T-helper 9 cell (primary cell): ENCODE measurements at places on chromosomes 1 and 21.

GRCh38 chr1:180255536-180256340 is 25.7 kb downstream of the LHX4 start:
- DNase-seq: no peak

DNA sequence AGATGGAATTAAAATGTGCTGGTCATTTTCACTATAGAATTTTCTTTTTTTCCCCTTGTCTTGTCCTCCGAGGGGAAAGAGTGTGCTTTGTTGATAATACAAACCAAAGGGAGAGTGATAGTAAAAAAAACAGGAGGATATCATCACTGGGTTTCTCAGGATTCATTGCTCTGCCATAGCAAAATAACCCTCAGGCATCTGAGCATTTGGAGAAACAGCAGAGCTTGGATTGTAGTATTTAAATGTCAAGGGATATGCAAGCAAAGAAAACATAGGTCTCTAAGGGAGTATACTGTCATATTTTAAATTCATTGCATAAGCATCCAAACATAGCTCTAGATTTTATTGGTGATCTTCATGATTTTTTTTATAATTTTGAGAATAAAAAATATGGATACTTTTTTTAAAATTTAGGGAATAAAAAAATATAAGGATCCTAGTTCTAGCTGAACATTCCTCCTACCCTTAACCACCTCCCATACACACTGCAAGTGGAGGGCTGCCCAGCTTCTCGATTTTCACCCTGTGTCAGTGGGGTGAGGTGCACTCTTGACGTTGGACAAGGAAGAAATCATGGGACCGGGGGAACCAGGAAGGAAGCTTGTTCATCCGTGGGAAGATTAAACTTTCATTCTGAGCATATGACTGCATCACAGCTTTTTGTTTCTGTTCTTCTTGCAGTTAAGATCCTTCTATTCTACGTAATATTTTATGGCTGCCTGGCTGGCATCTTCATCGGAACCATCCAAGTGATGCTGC is 4.4 kb downstream of the ATP1B1 start:
- no peak for DNase-seq

DNA sequence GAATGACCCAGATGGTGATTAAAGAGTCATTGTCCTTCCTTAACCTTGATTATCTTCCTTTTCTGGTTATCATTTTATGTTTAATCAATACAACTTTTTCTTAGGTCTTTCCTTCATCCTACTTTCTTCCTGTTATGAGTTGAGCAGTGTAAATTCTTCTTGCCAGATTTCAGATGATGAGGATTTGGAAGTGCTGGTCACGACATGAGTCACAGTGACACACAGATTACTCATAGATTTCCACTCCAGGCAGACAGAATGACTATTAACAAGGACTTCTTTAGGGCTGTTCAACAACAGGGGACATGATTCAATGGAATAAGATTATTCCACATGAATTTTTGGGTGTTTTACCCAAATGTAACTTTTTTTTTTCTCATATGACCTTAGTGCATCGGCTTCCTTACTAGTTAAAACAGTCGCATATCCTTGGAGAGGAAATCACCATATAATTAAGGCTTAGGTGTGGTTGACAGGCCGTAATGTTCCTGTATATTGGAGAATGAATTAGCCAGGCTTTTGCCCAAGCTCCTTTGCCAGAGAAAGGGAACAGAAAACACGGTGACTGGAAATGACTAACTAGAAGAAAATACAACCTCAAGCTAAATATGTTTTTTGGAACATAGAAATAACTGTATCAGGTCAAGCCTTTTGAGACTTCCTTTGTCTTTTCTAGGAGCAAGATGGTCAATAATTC is 44.2 kb downstream of the PRRX1 start:
- DNase-seq: no peak

GRCh38 chr1:22500471-22500870 is 48.8 kb downstream of the ZBTB40 start:
- DNase-seq: no peak

DNA sequence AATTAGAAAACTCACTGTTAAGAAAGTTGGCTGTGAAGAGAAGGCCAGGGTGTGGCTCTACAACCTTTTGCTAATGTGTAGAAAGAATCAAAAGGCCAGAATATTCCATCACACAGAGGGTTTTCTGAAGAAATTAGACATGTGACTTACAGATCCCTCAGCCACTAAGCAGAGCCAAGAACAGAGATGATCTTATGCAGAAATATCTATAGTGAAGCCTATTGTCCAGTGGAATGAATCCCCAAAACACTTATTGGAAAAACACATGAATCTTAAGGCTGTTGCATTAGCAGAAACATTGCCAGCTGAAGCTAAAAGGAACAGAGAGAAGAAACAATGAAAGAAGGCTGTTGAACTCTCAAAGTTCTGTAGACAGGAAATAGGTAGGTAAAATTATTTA is 979.2 kb downstream of the MRPL39 start:
- no peak for DNase-seq

GRCh38 chr1:33379631-33380354 is 51.1 kb downstream of the PHC2 start:
- no peak for DNase-seq

DNA sequence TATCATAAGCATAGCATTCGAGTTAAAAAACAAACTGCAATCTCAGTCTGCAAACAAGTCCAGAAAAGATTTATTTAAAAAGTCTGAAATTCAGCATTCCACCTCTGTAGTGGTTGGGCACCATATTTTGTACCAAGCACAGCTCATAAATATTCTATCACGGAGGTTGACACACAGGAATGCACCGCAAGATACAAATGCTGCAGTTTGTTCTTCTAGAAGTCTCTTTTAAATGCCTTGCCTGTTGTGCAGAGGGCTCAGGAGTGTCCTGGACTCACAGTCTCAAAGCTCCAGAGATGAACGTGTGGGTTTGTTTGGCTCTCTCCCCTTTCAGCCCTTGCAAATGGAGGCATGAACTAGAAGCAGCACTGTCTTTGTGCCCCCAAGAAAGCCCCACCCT is 212.4 kb upstream of the USP24 start:
- no peak for DNase-seq

DNA sequence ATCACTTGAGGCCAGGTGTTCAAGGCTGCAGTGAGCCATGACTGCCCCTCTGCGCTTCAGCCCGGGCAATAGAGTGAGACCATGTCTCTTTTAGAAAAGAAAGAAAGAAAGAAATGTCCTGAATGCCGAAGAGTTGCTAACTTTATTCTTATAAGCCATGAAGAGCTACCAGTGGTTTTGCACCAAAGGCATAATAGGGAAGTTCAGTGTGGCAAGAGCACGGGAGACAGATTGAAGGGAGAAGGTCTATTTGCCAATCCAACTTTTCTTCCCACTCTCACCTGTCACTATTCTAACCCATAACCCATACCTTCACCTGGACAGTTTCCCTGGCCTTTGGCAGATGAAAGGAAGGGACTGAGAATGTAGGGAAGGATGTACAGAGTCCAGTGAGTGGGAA is 4.4 kb upstream of the PEA15 start:
- DNase-seq: no peak

DNA sequence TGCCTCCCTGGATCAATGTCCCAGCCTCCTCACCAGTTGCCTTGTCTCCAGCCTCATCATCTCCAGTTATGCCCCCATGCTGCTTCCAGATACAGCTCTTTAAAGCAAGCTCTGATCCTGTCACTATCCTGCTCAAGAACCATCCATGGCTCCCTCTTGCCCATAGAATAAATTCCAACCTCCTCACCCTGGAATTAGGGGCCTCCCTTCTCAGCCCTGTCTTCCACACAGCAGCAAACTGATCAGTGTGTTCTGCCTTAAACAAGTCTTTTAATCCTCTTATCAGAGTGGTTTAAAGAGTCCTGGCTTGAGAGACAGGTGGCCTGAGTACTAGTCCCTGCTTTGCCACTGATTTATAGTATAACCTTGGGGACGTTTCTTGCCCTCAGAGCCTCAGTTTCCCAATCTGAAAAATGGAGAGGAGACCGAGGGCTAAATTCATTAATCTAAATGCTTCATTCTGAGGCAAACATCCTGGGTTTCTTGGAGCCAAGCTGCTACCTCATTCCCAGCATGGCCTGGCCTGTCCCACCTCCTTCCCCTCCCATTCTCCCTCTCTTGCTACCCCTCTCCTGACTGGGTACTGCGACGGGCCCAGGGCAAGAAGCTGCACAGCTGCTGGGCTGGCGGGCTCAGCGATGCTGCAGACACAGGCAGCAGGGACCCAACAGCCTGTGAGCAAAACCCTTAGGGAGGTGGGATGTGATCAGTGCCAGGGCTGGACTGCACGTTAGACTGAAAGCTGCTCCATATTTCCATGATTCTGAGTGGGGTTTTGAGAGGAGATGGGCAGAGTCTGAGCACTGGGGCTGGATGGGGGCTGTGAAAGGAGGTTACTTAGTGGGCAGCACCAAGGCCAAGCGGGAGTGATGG is 221.4 kb downstream of the PTPRU start:
- no peak for DNase-seq

- peak; percentile 16 for DNase-seq
Observed at GRCh38 chr1:26161415-26162219, 2.7 kb downstream of the FAM110D start.

DNA sequence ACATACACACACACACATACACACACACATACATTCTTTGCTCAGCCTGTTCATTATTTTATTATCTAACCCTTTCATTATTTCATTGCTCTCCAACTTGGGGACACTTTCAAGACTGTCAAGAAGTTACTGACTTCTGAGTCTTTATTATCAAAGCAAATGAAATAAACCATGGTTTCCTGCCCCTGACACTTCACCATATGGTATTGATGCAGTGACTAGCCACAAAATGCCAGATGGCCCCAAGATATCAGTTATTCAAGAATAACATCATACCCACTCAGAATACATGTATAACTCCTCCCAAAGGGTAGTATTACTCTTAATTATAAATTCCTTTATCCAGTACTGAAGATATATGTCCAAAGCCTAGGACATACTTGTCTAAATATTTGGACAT is 197.3 kb downstream of the MRPL39 start:
- no peak for DNase-seq

DNA sequence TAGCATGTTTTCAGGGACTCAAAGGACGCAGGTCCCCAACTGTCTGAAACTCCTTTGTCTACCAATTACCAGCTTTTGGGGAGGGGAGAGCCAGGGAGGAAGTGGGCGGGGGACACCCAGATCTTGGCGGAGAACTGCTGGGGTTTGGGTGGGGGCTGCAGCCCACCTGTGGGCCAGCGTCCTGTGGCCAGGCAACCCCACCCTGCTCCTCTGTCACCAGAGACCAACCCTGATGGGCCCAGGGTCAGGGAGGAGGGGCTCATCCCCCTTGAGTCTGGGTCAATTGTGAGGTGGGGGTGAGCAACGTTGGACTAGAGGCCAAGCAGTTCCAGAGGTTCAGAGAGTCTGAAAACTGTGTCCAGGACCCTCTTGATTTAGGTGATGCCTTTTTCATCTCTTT is 96.1 kb upstream of the TARDBP start:
- DNase-seq: no peak

GRCh38 chr1:162976628-162977027 is 92.5 kb upstream of the RGS4 start:
- DNase-seq: no peak

DNA sequence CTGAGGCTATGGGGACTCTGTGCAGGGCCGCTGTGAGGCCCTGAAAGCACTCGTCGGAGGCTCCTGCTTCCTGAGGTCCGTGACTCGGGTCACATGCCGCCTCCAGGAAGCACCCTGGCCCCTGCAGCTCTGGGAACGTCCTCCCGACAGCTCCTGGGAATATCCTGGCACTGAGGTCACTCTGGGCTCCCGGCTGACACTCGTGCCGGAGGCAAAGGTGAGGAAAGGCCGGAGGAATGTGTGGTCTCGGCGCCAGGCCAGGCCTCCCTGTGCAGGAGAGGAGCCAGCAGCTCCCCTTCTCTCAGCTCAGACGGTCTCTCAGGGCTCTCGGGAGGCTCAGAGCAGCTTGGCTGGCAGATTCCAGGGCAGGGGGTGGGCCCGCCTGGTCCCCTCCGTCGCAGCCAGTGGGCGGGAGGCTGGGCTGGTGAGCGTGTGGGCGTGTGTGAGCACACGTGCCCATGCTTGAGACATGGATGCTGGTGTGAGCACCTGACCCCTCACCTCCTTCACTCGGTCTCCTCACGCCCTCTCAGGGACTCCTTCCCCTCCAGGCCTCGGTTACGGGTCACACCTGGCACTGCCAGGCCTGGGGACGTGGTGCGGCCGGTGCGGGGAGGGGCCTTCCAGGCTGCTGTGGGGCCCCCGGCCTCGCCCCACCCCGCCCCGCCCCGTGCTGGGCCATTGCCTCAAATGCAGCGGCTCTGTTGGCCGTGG is 5.5 kb upstream of the RNF223 start:
- DNase-seq: no peak

DNA sequence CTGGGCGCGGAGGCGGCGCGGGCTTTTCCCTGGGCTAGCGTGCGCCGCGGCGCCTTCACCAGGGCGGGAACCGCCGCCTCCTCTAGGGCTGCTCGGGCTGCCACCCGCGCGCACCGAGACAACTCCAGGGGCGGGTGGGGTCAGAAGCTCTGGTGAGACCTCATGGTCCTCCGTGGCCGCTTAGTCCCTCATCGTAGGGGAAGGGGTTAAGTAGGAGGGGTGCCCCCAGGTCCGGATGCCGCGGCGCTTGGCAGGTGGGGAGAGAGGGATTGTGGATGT is 559 bp downstream of the SERTAD4 start:
- no peak for DNase-seq

GRCh38 chr1:47181095-47181954 is 8.5 kb downstream of the PDZK1IP1 start:
- no peak for DNase-seq

GRCh38 chr1:154502066-154502743 is at the start of the genes SHE and TDRD10:
SHE (minus strand) TSS chr1:154502412; CDS start chr1:154502026, 386 bp downstream.
TDRD10 (plus strand) TSS chr1:154502219; CDS start chr1:154506904, 4,685 bp downstream.
- DNase-seq: no peak
